SJSA1 (cell line): ENCODE measurements at places on chromosomes 12 and 14.

DNA sequence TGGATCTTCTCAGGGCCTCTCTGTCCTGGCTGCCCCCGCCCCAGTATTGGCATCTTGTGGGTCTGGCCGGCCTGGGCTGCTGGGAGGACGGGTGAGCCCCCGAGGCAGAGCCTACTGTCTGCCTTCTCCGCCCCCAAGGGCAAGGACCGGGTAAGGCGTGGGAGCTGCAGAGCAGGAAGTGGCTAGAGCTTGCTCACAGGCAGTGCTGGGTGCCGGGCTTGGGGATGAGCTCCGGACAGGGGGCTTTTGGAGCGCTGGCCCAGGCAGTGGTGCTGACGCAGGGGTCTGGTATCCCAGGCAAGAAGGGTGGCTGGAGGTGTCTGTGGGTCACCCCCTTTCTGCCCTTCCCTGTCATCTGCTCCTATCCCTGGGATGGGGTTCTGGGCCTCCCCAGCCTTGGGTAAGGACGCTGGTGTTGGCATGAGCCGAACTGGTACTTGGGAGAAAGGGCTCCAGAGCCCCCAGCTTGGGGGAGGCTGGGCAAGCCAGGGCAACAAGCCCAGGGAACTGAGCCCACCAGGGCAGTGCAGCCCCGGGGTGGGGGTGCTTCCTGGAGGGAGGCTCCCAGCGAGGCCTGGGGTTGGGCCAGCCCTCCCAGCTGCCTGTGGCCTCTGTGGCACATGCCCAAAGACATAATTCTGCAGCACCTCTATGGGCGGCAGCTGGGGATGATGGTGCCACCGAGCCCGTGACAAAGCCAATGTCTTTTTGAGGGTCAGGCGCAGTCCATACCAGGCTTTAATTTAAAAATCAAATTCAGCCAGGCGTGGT lies 126.3 kb downstream of the KIF26A start:
- DNase-seq = no peak

DNA sequence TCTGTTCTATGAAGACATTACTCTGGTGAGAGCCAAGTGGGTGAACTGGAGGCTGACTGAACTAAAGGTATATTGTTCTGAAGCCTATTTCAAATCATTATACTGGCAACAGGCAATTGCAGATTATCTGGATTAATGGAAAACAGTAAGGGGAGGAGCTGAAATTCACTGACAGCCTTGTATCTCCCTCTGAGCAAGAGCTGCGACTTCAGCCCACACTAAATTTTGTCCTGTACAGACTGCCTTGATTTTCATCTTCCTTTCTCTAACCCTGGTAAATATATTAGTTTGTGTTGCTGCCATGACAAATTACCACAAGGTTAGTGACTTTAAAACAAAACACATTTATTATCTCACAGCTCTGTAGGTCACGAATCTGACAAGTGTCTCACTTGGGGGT lies 231.1 kb downstream of the SLC2A13 start:
- DNase-seq = no peak

- peak; percentile 6 for DNase-seq
Measured at GRCh38 chr14:22276913-22277816, 311.9 kb downstream of the DAD1 start.

DNA sequence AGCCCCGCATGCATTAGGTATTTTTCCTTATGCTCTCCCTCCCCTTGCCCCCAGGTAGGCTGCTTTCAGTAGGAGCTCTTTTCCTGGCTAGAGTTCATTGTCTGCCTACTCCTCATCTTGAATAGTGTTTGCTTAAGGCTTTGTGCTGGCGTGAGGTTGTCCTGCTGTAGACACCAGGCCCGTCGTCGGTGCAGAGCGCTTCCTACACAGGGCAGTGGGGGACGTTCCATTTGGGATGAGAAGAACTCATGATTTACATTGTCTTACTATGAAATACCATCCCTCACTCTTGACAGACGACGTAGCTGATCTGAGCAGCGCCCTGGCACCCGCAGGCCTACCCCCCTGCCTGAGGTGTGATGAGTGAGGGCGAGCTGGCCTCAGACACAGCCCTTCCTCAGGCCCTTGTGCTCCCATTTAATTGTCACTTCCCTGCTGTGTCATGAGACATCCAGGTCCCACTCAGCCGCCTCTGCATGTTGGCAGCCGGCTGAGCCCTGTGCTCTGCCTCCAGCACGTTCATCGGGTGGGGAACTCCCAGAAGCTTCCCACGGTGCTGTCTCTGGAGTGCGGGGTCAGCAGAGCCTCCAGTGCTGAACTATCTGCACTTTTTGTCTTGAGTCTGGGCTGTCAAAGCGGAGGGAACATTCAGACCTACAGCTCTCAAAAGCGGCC lies 76.0 kb downstream of the WDR20 start:
- DNase-seq = no peak

DNA sequence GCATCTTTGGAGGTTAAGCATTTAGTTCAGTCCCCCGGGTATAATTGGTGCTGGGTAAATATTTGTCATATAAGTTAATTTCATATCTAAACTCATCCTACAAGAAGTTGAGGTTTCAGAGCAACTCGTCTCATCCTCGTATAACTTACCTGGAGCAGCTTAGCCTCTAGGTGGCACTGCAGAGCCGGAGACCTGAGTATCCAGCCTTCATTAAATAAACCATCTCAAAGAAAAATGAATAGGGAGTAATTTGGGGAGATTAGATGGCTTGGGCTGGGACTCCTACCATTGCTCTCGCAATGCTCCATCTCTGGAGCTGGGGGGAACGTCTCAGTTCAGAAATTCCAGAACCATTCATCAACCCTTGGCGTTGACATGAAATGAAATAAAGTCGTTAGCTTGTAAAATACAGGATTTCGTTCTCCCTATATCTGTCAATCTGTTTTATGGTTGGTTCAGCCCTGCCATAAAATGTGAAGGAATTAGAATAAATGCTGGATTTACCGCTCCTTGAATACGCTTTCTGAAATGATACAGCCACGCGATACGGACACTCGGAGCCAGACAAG lies 122.9 kb upstream of the TMEM132D start:
- DNase-seq = no peak

DNA sequence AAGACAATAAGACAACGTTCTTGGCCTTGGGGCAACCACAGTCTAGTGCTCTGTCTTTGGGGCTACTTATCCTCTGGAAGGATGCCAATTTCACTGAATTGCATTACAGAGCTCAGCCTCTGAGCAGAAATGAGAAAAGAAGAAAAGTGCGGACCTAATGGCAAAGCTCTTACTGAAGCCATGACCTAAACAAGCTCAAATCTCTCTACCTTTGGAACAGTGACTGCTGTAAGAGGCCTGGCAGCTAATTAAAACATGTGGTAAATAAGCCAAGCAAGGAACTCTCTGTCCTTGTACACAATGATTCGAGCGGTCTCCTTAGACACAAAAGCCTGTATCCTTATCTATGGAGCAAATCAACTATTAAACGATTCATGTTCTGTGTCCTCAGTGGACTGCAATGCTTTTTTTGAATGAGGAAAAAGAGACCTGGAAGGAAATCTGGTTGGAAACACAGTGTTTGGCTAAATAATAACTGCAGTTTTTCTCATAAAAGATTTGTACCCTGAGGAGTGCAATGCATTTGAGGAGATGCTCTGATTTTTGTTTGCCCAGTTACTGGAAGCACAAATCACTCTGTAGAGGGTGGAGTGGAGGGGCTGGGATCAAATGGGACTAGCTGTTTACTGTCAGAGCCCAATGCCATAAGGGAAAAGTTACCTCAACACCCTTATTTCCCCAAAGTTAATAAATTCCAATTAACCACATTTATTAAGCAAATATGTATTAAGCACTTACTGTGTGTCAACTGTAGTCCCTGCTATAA lies 113.9 kb downstream of the NDUFA12 start:
- no peak for DNase-seq

DNA sequence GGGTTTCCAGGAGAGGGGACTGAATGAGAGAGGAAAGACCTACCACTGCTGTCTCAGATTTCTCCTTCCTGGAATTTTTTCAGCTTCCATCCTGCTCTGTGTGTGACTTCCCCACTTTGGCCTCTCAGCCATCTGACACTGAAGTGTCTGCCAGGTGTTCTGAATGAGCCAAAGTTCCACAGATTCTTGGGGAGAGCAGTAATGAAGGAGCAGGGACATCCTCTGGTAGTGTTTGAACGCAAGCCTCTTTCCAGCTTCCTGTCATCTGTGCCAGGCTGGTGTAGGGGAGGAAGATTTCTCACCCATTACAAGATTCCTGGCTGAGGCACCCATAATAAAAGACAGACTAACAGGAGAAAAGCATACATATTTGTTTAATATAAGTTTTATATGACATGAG lies 141.7 kb upstream of the NRXN3 start:
- DNase-seq = no peak

GRCh38 chr14:54207075-54207474 lies 189.7 kb upstream of the CDKN3 start:
- no peak for DNase-seq

- no peak for DNase-seq
Measured at GRCh38 chr14:96722736-96723135, 74.4 kb upstream of the VRK1 start.
